ENCODE measurements at places on chromosomes 1 and 21.
A peak's percentile ranks its signal among the peaks of the same experiment; 100 is the strongest.

DNA sequence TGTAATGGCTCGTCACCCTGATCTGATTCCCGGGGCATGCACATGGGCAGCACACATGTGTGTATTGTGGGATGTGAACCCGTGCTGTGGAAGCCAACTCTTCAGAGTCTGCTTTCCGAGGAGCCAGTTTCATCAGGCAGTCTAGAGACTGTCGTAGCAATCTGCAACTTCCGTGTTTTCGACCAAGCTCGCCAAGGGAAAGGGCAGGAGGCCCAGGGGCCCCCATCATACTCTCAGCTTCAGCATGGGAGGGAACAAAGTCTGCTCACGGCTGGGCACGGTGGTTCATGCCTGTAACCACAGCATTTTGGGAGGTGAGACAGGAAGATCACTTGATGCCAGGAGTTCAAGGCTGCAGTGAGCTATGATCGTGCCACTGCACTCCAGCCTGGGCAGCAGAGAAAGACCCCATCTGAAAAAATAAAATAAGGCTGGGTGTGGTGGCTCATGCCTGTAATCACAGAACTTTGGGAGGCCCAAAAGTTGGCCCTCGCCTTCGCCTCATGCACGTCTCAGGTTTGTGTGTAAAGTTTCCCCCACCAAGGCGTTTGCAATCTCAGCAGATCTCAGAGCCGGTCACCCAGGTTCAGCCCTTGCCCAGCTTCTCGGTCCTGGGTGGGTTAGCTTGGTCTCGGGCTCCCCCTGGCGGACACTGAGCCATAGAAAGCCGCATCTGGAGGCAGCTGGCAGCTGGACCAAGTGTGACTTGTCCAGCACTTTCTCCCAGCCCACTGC, 48.5 kb upstream of the SLC25A33 start:
- DNase-seq, result peak; percentile 72

- no peak for DNase-seq
Measured at GRCh38 chr1:55337801-55338447, 122.8 kb upstream of the USP24 start.

DNA sequence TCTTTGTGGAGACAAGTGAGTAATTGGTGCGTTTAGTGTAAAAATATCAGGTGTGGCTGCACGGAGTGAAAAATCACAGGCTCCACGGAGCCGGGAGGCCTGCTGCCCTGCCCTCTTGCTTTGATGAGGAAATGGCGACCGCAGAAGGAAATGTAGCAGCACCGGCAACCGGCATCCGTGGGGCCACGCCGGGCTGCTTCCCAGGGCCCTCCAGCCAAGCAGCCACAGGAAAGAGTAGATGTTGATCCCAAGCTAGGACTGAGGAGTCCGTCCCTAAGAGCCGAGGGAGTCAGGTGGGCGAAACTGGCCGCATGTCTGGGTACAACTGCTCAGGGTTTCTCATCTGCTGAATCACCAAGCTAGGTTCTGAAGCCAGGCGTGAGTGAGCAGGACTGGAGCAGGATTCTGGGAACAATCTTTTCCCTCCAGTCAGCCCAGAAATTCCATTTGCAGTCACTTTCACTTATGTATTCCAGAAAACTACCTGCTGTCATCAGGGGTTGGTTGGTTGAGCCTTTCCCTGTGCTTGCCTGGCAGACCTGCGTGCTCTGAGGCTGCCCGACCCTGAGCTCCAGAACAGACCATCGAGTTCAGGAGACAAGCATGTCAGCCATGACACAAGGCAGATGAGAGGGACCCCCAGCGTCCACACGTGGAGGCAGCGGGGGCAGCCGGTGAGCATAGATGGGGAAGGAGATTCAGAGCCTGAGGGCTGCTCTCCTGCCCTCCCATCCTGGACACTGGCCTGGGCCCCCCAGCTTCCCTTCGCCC, 5.8 kb upstream of the ITGB2 start:
- peak; percentile 46 for DNase-seq

GRCh38 chr1:27563341-27563590, 40.7 kb downstream of the AHDC1 start:
- no peak for DNase-seq

DNA sequence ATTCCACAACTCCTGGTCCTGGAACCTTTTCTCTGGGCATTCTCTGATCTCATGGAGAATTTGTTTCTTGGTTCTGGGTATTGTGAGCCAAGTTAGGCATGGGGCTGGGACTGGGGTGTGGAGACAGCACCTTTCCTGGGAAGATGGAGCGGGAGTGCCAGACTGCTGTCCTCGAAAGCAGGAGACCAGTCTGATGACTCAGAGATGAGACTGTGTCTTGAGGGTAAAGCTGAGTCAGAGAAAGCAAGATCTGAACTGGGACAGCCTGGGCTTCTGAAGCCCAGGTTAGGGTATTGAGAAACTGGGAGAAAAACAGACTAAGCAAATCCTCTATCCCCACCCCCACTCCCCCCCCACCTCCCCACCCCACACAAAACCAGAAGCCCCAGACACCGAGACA, 2.2 kb upstream of the KANK4 start:
- no peak for DNase-seq

DNA sequence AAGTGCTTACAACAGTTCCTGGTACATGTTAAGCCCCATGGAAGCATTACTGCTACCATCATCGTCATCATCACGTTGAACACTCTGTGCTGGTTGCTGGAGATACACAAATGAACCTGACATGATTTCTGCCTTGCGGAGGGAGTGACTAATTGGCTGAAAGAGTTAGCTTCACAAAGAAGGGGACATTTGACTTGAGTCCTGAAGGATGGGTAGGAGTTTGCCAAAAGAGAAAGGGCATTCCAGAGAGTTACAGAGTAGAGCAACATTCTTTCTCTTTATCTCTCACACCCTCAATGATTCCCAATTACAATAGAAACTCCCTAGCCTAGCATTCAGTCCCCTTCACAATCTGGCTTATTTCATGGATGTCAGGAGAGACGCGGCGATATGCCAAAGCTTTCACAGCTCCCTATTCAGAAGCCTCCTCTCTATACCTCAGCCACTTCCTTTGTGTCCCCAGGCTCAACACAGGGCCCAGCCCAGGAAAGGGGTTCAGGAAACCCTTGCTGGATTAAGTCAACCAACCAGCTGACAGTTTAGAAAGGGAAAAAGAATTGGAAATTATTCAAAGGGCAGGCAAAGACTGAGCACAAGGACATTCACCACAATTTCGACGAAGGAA, 38.0 kb downstream of the SLC1A7 start:
- no peak for DNase-seq

DNA sequence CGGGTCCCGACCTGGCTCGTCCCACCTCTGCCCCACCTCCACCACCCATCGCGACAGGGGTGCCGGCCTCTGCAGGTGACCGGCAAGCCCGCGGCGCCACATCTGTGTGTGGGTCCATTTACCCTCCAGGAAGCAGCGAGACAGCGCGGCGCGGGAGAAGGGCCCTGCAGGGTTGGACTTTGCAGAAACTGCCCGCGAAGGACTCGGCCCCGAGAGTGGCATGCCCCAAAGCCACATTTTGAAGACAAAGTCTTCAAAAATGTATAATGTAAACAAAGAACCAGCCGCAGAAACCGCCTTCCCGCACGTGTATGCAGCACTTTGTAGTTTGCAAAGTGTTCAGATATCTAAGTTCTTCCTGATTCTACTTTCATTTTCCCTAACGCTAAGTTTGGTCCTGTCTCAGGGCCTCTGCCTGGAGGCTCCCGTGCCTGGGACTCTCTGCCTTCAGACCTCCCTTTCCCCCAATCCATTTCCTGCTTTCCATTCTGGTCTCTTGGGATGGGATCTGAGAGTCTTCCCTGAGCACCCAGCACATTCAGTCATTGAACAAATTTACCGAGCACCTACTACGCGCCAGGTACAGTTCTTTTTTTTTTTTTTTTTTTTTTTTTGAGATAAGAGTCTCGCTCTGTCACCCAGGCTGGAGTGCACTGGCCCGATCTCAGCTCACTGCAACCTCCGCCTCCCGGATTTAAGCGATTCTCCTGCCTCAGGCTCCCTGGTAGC, 524 bp upstream of the TMCO4 start:
- peak; percentile 18 for DNase-seq

DNA sequence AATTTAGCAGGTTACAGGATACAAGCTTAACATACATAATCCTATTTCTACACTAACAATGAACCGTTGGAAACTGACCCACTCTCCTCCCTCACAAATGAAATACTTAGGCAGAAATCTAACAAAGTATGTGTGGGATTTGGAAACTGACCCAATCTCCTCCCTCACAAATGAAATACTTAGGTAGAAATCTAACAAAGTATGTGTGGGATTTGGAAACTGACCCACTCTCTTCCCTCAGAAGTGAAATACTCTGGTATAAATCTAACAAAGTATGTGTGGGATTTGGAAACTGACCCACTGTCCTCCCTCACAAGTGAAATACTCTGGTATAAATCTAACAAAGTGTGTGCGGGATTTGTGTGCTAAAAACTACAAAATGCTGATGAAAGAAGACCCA, 60.3 kb downstream of the TRAF5 start:
- no peak for DNase-seq

- no peak for DNase-seq
Measured at GRCh38 chr21:17542371-17543011, 29.6 kb downstream of the CXADR start.

GRCh38 chr1:33814166-33814565, 49.7 kb upstream of the HMGB4 start:
- no peak for DNase-seq

GRCh38 chr1:70427976-70428375, 16.9 kb downstream of the CTH start:
- no peak for DNase-seq

DNA sequence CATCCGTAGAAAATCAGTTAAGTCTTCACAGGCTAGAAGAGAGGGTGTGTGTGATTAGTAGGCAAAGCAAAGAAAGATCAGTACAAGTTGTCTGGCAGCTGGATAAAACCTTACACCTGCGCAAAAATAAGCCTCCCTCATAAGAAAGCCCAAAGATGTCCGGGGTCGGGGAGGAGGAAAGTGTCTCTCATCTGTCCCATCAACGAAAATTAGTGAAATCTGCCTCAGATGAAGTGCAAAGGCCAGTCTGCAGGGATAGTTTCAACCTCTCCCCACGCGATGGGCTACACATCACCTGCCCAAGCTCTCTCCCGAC, 333.9 kb downstream of the SRGAP2C start:
- no peak for DNase-seq

- no peak for DNase-seq
Measured at GRCh38 chr21:25963181-25963580, 207.4 kb downstream of the APP start.

DNA sequence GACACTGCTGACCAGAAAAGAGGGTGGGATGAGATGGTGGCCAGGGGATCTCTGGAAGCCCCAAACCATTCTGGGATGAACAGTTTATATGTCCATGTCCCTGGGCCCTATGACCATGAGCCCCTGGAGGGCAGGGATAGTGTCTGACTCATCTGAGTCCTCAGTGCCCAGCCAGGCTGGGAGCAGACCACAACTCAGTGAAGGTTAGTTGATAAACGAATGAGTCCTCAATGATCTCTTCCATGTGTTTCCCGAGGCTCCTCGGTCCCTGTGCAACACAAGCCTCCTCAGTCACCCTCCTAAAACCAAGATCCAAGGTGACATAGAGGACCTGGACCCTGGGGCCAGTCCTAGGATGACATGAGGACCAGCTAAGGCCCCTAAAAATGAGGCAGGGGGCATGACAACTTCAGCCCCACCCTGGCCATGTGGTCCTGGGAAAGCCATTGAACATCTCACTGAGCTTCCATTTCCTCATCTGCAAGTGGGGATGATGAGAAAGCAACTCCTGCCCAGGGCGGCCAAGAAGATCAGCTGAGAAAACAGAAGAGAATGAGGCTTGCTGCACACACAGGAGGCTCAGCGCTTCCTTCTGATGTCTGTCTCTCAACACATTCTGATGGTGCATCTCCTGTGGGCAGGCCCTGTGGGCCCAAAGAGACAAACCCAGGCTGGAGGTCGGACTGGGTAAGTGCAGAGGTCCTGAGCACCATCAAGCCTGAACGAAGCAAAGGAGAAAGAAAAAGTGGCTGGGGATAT, 86.3 kb downstream of the GLIS1 start:
- DNase-seq, result no peak

GRCh38 chr21:37159053-37159776, 86.2 kb downstream of the TTC3 start:
- no peak for DNase-seq

DNA sequence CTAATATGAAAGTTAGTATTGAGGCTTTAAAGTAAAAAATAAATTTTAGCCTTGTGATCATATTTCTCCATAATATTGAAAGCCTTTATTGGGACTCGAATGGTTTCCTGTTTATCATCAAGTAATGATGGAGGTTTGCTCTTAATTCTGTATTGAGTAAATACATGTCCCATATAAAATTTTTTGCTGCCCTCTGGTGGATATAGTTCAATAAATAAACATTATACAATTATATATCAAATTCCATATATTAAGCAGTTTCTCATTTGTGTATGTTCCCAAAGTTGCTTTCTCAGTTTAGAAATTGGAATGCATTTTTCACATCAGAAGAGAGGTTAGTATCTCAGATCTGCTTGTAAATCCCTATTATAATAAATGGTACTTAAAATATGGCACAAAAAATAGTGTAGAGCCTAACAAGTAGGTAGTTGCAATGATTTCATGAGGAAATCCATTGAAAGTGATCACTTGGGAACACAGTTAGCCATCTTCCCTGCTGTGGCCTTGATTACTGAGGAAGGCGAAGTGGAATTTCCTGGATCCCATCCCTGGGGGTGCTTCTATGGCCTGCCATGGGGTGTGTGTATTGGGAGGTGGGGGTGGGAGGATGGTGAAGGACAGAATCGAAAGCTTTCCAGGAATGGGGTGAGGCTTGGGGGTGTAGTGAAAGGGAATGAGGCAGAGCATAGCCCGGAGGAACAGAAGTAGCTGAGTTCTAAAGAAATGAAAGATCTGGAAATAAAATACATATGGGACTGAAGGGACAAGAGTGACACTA, 84.1 kb upstream of the C21orf91 start:
- no peak for DNase-seq

- no peak for DNase-seq
Measured at GRCh38 chr1:41671116-41671755, 186.8 kb upstream of the EDN2 start.

- no peak for DNase-seq
Measured at GRCh38 chr1:224402472-224403036, 32.0 kb downstream of the WDR26 start.

DNA sequence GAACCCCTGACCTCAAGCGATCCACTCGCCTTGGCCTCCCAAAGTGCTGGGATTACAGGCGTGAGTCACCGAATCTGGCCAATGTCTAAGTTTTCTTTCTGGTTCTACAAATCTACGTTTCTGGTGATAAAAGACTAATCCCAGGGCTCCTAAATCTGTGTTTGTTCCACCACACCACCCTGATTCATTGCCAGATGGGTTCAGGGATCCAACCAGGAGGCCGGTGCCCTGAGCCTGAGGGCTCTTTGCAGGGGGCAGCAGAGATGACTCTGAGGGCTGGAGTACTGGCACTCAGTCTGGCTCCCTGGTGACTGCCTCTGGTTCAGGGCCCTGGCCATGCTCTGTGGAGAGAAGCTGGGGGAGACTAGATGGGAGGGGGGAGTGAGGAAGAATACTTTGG, 10.5 kb upstream of the OPRD1 start:
- no peak for DNase-seq
